ENCODE measurements at places on chromosomes 12 and 14. TPM values are rescaled to one million over a fixed set of nuclear protein-coding genes. Genes with fewer than 3 reads are reported as not detected.

- no peaks in the 10 kb centered on the region for H3K4me1 ChIP-seq
- no peak overlapping the region for H3K27ac ChIP-seq
- H3K27me3 ChIP-seq = no peaks in the 10 kb centered on the region
- no peak overlapping the region for H3K4me3 ChIP-seq
- DNase-seq = no peak
These were observed 156.5 kb downstream of the KCNK10 start for GRCh38 chr14:88166616-88167015.

GRCh38 chr14:95928751-95929150, 52.1 kb downstream of the TUNAR start:
- H3K4me1 ChIP-seq = no peaks in the 10 kb centered on the region
- no peaks in the 10 kb centered on the region for H3K36me3 ChIP-seq
- no peak overlapping the region for H3K27ac ChIP-seq

- H3K27ac ChIP-seq = no peak overlapping the region
- no peak for DNase-seq
- no peaks in the 10 kb centered on the region for H3K4me1 ChIP-seq
- no peak overlapping the region for H3K4me3 ChIP-seq
These were observed 15.7 kb downstream of the SGPP1 start for GRCh38 chr14:63712123-63712522.

DNA sequence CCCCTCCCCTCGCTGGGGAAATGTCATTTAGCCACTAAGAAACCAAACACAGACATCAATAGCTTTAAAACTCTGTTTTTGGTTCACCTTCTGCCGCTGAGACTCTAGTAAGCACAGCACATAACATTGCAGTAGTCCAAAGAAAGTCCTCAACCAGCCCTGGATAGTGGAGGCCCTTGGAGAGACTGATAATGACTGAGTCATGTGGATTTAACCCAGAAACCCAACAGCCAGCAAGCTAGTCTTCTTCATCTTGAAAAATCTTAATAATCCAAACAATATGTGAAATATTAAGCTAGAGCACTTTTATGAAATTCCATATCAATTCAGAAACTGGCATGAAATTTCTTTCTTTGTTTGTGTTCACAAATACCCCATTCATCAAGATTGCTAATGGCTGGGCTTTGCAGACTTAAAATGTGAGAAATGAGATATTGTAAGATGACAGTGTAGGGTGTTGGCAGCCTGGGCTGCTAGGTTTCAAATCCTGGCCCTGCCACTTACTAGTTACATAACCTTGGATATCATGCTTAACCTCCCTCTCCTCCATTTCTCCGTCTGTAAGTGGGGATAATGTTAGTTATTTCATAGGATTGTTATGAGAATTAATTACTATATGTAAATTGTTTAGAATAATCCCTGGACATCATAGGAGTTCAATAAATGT, 40.1 kb downstream of the RERG start:
- DNase-seq = no peak
- H3K27ac ChIP-seq = no peak overlapping the region
- H3K4me3 ChIP-seq = no peak overlapping the region
- no peaks in the 10 kb centered on the region for H3K4me1 ChIP-seq
- no peaks in the 10 kb centered on the region for H3K27me3 ChIP-seq

GRCh38 chr12:59643550-59643949, 47.7 kb downstream of the SLC16A7 start:
- no peak for DNase-seq
- H3K27me3 ChIP-seq = no peaks in the 10 kb centered on the region
- no peaks in the 10 kb centered on the region for H3K4me1 ChIP-seq
- no peaks in the 10 kb centered on the region for H3K36me3 ChIP-seq
- H3K4me3 ChIP-seq = no peak overlapping the region

DNA sequence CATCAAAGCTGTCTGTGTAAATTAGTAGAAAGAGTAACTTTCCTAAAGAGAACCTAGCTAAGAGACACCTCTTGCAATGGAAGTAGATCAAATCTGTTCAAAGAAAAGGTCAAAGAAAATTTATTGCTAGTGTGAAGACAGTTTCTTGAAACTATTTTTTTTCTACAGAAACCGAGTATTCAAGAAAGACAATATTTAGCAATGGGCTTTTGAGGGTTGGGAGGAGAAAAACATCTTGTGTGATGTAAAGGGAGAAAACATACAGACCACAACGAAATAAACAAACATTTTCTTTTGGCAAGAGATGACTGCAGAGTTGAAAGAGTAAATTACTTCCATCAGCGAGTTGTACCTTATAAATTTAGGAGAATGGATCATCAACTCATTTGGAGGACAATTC, 24.4 kb downstream of the NKX2-1 start:
- no peak overlapping the region for H3K27ac ChIP-seq
- H3K4me1 ChIP-seq = no peaks in the 10 kb centered on the region
- DNase-seq = no peak
- H3K36me3 ChIP-seq = no peaks in the 10 kb centered on the region

GRCh38 chr12:52790427-52791270, 5.3 kb downstream of the KRT3 start:
- H3K4me1 ChIP-seq = no peaks in the 10 kb centered on the region
- no peaks in the 10 kb centered on the region for H3K27me3 ChIP-seq
- DNase-seq = no peak
- H3K4me3 ChIP-seq = no peak overlapping the region

- no peak overlapping the region for H3K27ac ChIP-seq
- H3K4me3 ChIP-seq = no peak overlapping the region
These were observed 194.2 kb downstream of the BCL11B start for GRCh38 chr14:99077844-99078236.

- no peaks in the 10 kb centered on the region for H3K4me1 ChIP-seq
- H3K36me3 ChIP-seq = no peaks in the 10 kb centered on the region
- no peaks in the 10 kb centered on the region for H3K27me3 ChIP-seq
- no peak overlapping the region for H3K27ac ChIP-seq
These were observed 67.7 kb upstream of the CD163 start for GRCh38 chr12:7571257-7571656.

DNA sequence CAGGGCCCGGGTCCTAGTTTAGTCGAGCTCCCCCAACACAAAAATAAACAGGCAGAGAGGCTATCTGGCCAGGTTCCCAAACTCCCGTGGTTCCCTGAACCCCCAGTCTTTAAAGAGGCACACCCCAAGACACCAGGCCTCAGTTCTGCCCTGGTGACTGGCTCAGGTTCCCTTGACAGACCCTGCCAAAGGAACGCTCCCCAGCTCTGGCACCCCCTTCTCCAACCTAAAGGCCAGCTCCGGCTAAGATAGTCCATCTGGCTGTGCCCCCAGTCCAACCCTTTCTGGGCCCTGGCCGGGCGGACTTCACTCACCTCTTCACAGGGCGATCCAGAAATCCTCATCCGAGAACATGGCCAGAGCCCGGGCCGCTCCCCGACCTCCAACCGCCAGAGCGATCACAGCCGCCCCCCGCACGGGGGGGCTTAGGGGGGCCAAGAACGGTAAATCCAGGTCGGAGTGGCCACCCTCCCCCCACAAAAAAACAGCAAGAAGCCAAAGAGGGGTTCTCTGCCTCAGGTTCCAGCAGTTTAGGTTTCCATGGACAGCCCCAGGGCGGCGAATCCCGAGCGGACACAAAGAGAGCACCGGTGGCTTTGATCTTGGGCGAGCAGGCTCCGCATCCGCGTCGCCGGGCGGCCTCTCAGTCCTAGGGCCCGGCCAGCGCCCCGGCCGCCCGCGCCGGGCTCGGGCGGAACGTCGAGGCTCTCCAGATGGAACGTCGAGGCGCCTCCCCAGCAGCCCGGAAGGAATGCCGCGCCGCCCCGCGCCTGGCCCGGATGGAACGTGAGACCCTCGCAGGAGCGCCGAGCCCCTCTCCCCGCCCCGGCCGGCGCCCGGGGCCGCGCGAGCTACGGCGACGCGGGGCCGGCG, 1.1 kb downstream of the KMT2D start:
- no peaks in the 10 kb centered on the region for H3K27me3 ChIP-seq
- H3K4me3 ChIP-seq = peak overlapping the region; percentile 97
- peak overlapping the region; percentile 97 for H3K27ac ChIP-seq

DNA sequence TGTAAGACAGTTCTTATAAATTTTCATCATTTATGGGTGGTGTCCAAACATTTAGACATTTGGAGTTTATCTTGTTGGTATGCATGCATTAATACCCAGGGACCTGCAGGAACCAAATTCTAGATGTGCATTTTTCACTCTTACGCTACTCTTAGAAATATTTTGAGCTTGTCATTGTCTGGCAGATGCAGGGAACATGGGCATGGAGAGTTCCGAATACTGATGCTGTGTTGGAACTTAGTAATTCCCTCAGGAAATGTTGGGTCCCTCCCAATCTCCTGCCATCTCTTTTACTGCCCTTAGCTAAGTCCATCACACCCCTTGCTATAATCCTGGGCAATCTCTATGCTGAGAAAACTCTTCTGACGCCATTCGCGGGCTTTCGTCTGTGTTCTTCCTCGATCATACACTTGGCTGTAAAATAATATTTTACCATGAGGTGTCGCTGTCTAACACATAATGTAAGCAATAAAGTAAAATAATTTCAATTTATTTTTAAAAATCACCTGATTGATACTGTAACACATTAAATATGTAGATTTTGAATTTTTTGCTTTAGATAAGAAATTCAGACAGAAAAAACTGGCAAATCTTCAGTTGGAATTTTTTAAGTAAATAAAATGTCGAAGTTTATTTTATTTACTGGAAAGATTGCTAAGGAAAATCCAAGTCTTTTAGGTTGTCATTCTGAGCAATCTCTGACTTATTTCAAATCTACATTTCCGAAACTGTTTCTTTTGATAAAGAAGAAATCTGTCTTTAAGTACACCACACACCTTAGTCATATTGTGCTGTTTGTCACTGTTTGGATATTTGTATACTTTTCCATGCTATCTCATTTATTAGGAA, 304.1 kb upstream of the SSTR1 start:
- no peaks in the 10 kb centered on the region for H3K36me3 ChIP-seq
- H3K4me3 ChIP-seq = no peak overlapping the region
- DNase-seq = no peak
- no peaks in the 10 kb centered on the region for H3K4me1 ChIP-seq

DNA sequence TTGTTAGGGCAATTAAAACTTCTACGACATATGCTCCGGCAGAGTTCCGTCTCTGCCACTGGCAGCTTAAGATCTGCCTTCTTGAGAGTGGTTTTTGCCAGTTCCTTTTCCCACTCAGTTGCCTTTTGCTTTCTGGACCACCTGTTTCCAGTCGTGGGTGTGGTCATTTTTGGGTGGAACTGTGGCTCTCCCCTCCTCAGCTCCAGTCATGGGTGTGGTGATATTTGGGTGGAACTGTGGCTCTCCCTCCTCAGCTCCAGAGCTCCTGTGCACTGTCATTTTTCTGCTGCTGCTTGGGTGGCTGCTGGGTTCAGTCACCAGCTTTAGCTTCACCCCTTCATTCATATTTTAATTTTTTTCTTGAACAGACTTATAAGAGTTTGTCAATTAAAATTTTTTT, 25.3 kb downstream of the WDR20 start:
- no peak overlapping the region for H3K27ac ChIP-seq
- H3K4me3 ChIP-seq = no peak overlapping the region
- no peaks in the 10 kb centered on the region for H3K4me1 ChIP-seq
- H3K27me3 ChIP-seq = no peaks in the 10 kb centered on the region

- no peaks in the 10 kb centered on the region for H3K36me3 ChIP-seq
- H3K27ac ChIP-seq = no peak overlapping the region
- no peak overlapping the region for H3K4me3 ChIP-seq
- no peak for DNase-seq
These were observed 143.5 kb downstream of the KCNA5 start for GRCh38 chr12:5187136-5187535.

- H3K4me1 ChIP-seq = no peaks in the 10 kb centered on the region
- peak overlapping the region; percentile 20 for H3K4me3 ChIP-seq
- H3K27ac ChIP-seq = no peak overlapping the region
These were observed 16.4 kb downstream of the RNASE2 start for GRCh38 chr14:20971705-20972021.

GRCh38 chr14:74426202-74426582, at the start of gene SYNDIG1L:
SYNDIG1L (minus strand) TSS chr14:74426210; CDS start chr14:74409744, 16,466 bp downstream.
- H3K36me3 ChIP-seq = no peaks in the 10 kb centered on the region
- no peak for DNase-seq
- peak within 1 kb of the TSS; percentile 52 for H3K4me3 ChIP-seq
- H3K27me3 ChIP-seq = peaks cover 12% of the 10 kb centered on the region
- H3K4me1 ChIP-seq = peaks cover 35% of the 10 kb centered on the region

- no peak for DNase-seq
- H3K4me3 ChIP-seq = no peak overlapping the region
- no peaks in the 10 kb centered on the region for H3K36me3 ChIP-seq
- no peaks in the 10 kb centered on the region for H3K27me3 ChIP-seq
These were observed 16.3 kb upstream of the NFYB start for GRCh38 chr12:104154286-104154685.

DNA sequence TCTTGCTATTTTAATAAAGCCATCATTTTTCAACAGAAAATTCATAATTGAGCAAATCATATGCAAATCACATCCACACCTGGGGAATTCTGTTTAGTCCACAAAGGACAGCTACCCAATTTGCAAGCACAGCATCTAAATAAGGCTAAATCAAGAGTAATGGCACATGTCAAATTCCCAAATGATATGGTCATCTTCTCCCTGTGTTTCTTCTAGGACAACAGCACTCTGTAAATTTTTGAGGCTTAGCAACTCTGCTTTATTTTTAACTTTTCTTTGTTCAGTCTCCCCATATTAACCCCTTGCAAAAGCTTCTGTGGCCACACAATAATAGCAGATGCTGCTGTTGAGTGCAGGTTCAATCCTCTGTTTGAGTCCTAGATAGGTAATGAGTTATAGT, 155.6 kb upstream of the DAAM1 start:
- no peak overlapping the region for H3K4me3 ChIP-seq
- no peak for DNase-seq
- no peaks in the 10 kb centered on the region for H3K4me1 ChIP-seq
- no peak overlapping the region for H3K27ac ChIP-seq
- H3K36me3 ChIP-seq = no peaks in the 10 kb centered on the region

GRCh38 chr12:80632835-80633234, 74.6 kb upstream of the MYF6 start:
- 0 out of 2 replicates have a peak, but pooled peaks cover 3% of the 10 kb centered on the region for H3K4me1 ChIP-seq
- no peak overlapping the region for H3K27ac ChIP-seq
- no peaks in the 10 kb centered on the region for H3K27me3 ChIP-seq
- peak; percentile 56 for DNase-seq
- no peak overlapping the region for H3K4me3 ChIP-seq

The KRT75 gene
- not detected for total RNA-seq

The SLC38A4 gene
- 15.4 TPM for total RNA-seq

The STXBP6 gene
- total RNA-seq = 19.3 TPM

The PLCZ1 gene
- total RNA-seq = not detected

The DIO2 gene
- total RNA-seq = 0.23 TPM

The ANO2 gene
- 5.5 TPM for total RNA-seq

The SMOC1 gene
- 2.4 TPM for total RNA-seq

Measured in H1 (cell line).